ENCODE measurements at places on chromosomes 13 and 19. TPM values are rescaled to one million over a fixed set of nuclear protein-coding genes. Genes with fewer than 3 reads are reported as not detected.

DNA sequence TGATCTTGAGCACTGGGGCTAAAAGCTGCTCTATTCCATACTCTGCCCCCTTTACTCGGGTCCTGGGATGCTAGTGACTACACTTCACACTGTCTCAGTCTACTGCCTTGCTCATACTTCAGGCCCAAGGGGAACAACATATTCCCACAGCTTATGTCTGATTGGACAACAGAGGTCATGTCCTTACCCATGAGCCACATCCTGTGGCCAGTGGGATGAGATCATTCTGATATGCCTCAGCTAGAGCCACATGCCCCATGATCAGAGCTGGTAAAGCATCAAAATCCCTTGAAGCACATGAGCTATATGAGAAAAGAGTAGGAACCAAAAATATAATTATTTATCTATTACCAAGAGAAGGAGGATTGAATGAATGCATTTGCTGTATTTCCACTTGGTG, 290.1 kb upstream of the TSHZ3 start:
- no peak for DNase-seq

Gene ALKBH7
- 74.3 TPM for total RNA-seq

Gene ZNF726
- total RNA-seq, result not detected

DNA sequence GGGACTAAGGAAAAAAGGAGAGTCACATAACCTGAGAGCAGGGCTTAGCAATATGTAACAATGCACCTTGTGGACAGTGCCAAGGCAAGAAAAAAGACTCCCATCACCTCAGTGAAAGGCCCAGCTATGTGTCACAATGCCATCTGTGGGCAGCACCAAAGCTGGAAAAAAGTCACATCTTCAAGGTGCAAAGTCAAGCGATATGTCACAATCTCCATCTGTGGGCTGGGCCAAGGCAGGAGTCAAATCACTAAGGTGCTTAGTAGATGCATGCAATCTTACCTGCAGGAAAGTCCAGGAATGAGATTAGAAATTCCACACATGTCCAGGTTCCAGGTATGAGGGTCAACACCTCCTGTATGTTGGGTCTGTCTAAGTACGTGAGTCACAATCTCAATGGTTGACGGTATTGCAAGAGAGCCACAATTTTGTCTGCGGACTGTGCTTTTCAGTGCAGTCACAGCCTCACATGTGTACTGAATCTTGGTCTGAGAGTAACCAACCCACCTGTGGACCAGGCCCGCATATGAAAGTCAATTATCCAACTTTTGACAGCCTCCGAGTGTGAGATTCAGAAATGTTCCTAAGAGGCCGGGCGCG, 14.8 kb upstream of the ZNF43 start:
- no peak for DNase-seq

Gene ZNF223
- total RNA-seq, result 3.5 TPM

DNA sequence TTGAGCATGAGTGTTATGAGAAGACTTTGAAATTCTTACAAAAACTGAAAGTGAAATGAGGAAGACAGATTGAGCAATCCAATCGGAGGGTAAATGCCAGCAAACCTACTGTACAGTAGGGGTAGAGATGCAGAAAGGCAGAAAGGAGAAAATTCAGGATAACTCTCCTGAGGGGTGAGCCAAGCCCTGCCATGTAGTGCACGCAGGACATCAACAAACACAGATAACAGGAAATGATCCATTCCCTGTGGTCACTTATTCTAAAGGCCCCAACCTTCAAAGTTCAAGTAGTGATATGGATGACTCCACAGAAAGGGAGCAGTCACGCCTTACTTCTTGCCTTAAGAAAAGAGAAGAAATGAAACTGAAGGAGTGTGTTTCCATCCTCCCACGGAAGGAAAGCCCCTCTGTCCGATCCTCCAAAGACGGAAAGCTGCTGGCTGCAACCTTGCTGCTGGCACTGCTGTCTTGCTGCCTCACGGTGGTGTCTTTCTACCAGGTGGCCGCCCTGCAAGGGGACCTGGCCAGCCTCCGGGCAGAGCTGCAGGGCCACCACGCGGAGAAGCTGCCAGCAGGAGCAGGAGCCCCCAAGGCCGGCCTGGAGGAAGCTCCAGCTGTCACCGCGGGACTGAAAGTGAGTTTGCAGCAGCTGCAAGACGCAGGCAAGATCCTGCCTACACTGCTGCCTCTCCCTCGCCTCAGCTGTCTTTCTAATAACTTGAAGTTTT, at the start of gene TNFSF13B:
TNFSF13B (plus strand) TSS at position 118 of the 728 bp plus-strand sequence; CDS start at position 296, 178 bp downstream.
- DNase-seq, result peak; percentile 46

DNA sequence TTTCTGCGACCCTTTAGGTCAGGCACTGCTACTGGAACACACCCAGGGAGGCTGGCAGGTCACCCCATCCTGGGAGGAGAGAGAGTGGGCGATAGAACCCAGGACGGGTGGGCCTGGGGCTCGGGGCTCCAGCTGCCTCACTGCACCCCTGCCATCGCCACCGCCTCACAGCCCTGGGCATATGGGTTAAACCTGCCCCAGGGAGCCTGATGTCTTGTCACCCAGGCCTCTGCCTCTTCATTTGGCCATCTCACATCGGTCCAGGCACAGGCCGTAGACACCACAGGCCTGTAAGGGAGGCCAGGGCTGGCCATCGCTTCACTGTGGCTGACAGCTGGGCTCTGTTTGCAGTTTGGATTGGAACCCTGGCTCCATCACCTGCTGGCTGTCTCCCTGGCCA, 10.2 kb downstream of the PRPF31 start:
- DNase-seq, result no peak

Gene KLK11
- not detected for total RNA-seq

DNA sequence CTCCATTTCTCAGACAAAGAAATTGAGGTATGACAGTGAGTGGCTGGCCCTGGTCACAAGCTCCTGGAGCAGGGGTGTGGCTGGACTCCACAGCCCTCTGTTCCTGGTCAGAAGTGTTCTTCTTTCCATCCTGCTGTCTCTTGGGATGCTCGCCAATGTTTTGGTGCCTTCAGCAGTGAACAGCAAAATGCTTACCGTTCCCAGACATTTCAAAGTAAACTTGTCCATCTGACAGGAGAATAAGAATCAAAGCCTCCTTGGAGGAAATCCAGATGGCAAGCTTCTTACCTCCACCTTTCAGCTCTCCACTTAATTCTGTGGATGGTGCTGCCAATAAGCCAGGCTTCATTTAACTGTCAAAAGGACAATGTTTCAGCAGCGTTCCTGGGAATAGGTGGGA, 954.1 kb downstream of the UQCRFS1 start:
- no peak for DNase-seq

GRCh38 chr13:107192289-107192688, 624.4 kb upstream of the ARGLU1 start:
- DNase-seq, result no peak

GRCh38 chr13:76225815-76226489, 589.8 kb downstream of the LMO7 start:
- DNase-seq, result no peak

Gene SCEL
- total RNA-seq, result not detected

Measured in H7 (cell line).